ENCODE measurements at places on chromosomes 7 and 10.
A peak's percentile ranks its signal among the peaks of the same experiment; 100 is the strongest.

DNA sequence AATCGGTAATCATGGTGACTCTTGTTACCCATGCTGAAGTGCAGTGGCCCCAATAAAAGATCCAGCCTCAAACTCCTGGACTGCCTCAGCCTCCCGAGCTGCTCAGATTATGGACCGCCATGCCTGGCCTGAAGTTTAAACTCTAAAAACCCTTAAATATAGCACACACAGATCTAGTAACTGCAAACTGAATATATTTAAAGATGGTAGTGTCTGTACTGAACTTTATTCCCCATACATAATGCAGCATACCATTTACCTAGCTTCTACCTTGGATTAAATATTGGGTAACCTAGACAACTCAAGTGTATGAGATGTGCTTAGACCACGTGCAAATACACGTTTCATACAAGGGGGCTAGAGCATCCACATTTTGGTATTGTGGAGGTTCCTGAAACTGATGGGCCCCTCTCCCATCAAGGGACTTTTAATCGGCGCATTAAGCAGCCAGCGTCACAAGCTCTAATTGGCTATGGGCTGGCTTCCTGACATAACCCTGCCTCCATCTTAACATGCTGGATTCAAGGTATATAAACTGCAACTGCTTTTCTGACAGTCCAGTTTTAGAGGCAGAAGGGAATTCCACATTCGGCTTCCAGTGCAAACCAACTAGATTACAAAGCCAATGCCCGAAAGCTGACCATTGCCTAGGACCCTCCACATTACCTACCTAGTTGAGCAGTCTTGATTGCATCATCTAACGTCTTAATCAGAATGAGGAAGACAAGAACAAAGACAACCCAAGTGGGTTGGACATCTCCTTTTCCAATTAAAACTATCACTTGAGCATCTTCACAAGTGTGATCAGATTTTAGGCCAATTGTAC lies 13.0 kb downstream of the HNRNPA2B1 start:
- no peak for DNase-seq

- no peak for DNase-seq
Observed at GRCh38 chr10:26700884-26701630, 3.6 kb downstream of the PDSS1 start.

DNA sequence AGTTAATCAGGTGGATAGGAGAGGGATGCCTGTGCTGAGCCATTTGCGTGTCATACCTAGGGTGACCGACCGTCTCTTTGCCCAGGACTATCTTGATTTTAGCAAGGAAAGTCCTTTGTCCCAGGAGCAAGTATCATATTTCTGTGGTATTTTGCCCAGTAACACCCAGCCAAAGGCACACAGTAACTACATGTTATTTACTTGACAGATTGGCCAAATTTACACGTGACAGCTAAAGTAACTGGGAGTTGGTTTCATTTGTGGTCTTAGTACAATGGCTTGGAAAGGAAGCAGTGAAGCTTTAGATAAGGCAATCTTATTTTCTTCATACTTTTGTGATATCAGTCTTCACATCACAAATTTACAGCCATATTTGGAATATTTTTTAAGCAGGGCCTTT lies 142.1 kb downstream of the JCAD start:
- no peak for DNase-seq

GRCh38 chr10:32318476-32318896 lies 28.5 kb downstream of the EPC1 start:
- DNase-seq, result no peak

- no peak for DNase-seq
Observed at GRCh38 chr10:34713875-34714274, 101.2 kb downstream of the PARD3 start.

DNA sequence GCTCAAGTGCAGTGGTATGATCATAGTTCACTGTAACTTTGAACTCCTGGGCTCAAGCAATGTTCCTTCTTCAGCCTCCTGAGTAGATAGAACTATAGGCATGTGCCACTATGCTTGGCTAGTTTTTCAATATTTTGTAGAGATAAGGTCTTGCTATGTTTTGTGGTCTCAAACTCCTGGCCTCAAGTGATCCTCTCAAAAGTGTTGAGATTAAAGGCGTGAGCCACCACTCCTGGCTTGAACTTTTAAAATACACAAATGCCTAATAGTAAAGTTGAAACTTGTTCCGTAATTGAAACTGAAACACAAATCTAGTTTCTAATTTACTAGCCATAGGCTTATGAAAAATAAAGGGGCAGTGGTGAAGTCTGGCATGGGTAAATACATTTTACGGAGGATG lies 65.7 kb downstream of the AP3M1 start:
- DNase-seq, result no peak

DNA sequence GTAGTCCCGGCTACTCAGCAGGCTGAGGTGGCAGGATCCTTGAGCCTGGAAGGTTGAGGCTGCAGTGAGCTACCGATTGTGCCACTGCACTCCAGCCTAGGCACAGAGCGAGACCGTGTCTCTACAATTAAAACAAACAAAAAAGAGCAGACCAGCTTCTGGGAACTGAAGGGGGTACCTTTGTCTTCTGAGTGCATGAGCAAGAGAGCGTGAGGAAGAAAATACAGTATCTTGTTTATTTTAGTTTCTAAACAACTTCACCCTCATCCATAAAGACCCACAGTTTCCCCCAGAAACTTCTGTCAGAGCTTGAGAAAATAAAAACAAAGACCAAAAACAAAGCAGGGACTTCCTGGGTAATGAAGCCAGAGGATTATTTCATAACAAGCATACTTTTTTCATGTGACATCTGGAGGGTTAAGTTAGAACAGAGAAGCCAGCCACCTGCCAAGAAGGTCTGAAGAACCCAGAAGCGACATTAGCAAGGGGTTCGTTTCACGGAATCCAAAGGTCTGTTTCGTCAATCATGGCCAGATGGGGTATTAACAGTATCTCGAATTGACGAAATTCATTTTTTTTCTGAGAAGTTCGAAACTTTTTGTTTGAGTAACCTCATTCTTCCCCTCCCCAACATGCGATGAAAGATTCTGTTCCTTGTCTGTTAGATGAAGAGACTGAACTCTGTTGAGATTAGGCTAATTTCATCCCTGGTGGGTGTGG lies 10.2 kb upstream of the IL2RA start:
- peak; percentile 34 for DNase-seq

DNA sequence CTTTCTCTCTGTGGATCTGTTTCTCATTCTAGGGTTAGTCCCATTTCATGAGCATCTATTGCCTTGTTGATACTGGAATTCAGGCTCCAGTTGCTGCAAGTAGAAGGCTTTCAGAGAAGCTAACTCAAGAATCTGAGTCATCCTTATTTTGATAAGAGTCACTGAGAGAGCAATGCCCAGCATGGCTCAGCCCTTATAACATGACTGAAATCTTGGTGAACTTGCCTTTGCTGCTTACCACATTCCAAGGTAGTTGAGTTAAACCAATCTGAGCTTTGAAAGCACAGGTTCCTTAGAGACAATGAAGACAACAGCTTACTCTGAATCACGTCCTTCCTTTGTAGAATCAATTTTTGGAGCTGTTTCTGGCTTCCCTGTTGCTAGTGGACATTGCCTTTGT lies 53.6 kb upstream of the CHCHD3 start:
- no peak for DNase-seq

GRCh38 chr7:95905167-95905566 lies 132.8 kb downstream of the DYNC1I1 start:
- DNase-seq, result no peak

- DNase-seq, result no peak
Observed at GRCh38 chr7:71851776-71852498, 560.2 kb downstream of the CALN1 start.

DNA sequence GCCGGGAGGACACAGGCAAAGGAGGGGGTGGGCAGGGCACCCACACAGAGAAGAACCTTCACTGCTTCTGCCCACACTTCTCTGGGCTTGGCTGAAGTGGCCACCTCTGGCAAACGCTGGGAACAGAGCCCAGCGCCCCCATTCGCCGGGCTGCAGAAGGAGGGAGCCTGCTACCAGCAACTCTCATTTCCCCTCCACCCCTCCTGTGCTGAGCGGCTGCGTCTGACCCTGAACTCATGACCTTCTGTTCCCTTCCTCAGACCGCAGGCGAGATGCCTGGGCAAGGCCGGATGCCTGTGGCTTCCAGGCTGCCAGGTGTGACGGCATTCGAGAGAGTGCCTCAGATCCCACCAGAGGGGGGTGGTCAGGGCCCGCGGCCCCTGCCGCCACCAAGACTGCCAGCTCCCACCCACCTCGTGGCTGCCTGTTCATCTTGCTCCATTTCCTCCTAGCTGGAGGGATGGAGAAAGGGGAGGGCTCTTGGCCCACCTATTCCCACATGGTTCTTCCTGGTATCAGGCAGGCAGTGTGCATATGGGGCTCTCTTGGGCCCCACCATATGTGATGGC lies 19.8 kb downstream of the DNAJB12 start:
- no peak for DNase-seq

DNA sequence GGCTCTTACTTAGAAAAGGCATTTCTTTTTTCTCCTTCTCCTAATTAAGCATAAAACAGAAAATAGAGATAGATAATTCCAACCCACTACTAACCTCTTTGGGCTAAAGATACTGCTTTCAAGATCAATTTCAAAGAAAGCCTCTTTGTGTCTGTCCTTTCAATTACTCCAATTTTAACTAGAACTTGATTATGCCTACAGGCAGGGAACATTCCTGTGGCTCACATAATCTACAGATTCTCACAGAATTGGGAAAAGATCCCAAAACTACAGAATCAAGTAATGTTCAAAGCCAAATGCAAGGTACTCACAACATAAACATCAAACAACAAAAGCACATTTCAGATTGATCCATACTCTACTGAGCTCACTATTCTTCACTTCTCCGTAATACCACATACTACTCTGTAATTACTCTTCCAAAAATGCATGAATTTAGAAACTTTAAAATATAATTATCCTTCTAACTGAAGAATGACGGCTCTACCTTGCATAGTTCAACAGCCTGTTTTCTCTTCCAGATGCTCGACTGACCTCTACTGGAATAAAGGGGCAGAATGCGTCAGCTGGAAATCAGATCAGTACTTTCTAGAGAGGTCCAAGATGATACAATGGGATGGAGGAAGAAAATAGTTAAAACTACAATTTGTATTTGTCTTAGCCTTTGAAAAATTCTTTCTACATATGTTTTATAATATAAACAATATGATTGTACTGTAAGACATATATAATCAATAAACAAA lies 3.9 kb downstream of the MTERF1 start:
- DNase-seq, result no peak

DNA sequence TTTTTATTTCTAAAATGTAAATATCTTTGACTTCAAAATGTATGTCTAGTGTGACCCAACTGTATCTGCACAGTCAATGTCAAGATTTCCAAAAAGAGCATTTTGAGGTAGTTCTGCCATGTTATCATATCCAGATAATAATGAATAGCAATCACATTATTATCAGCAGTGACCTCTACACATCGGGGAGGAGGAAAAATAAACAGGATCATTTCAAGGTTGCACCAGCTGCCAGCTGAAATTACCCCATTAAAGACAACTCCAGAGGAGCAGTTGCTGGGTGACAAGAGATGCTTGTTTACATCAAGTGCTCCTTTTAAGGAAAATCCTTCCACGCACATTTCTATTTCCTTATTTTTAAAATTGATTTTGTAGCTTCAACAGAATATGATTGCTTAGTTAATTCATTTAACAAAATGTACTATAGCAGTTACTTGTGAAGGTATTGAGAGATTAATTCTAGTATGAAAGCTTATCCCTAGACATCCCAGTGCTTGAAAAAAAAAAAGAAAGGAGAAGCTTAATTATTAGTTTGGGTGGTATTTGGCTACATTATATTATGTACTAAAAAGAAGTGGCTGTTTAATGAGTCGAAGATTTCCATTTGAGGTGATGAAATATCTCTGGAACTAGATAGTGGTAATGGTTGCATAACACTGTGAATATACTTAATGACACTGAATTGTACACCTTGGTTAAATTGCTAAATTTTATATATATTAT lies 19.3 kb upstream of the SLC35G1 start:
- no peak for DNase-seq

DNA sequence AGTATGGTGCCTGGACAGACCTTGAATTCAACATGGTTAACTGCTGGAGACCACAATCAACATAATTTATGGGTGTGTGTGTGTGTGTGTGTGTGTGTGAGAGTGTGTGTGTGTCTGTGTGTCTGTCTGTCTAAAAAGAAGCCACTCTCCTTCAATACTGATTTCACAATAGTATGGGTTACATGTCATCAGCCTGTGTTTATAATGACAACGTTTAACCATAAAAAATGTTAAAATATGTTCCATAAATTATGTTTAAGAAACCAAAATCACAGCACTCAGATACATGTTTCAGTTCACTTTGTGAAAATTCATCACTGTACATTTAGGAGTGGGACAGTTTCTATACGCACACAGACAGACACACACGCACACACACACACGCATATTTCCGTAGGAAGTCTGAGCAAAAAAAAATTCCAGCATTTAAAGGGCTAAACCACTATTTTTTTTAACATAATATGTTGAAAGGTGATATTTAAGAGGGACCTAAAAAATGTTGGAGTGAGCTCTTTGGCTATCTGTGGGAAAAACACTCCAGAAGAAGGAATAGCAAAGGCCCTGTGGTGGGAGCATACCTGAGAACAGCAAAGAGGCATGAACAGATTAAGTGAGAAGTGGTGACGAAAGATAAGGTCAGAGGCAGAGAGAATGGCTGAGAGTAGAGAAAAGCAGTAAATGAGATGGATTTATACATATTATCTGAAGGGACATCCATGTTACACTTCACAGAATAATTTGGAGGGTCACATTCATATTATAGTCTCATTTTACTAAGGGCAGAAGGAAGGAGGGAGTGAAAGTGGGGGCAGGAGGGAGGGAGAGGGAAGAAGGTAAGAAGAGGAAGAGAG lies 10.9 kb downstream of the PDZD8 start:
- DNase-seq, result no peak

DNA sequence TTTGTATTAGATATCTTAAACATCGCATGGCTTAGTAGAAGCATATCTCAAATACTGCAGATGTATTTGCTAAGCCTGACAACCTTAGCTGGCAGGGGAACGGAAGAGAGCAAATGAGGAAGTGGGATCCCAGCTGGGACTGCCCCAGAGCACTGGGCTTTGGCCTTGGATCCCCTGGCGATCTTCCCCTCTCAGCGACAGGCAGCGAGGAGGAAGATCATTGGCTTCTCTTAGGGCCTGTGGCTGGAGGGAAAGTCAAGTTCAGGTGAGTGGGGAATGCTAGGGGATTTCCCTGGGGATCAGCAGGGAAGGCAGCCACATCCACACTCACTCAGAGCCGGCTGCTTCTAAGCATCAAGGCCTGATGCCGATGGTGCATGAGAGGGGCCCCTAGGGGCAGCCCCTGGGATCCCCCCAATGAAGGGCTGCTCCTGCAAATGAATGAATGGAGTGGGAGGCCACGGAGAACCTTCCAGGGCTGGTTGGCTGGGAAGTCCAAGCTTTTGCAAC lies 42.0 kb downstream of the LYZL2 start:
- no peak for DNase-seq

DNA sequence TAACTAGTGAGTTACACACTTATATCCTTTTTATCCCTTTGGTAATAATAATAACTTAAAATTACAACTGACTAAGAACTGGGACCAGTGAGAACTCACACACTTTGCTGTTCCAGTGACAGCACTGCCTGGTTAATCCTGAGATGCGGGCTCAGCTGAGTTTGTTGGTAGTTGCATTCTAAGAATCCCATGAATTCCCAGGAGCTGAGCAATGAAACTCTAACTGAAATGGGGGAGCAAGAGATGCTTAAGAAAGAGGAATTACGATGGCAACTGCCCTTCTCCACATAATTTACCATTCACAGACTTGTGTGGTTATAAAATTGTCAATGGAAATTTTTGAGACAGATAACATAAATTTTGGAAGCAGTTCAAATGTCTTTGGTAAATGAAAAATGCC lies 659.4 kb downstream of the MAGI2 start:
- DNase-seq, result no peak

Measured in activated naive CD4-positive, alpha-beta T cell treated with anti-CD3 and anti-CD28 coated beads, Interleukin-2, amount 50 U/mL, for 16 hours (primary cell).